ENCODE measurements at places on chromosomes 6 and 20.

DNA sequence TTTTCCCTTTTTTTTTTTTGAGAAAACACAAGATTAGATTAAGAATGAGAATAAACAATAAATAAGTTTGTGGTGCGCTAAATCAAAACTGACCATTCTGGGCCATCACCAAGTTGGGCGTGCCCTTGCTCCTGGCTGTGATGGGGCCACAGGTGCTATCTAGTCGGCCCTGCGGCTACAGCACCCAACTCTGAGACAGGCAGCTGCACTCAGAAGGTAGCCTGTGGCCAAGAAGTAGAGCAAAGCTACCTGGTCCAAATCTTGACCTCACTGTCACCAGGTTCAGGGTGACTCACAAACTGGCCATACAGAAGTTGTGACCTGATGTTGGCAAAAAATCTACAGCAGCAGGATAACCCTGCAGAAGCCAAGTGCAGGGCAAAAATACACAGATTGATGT is 3.4 kb downstream of the TXNDC5 start:
- DNase-seq = no peak

DNA sequence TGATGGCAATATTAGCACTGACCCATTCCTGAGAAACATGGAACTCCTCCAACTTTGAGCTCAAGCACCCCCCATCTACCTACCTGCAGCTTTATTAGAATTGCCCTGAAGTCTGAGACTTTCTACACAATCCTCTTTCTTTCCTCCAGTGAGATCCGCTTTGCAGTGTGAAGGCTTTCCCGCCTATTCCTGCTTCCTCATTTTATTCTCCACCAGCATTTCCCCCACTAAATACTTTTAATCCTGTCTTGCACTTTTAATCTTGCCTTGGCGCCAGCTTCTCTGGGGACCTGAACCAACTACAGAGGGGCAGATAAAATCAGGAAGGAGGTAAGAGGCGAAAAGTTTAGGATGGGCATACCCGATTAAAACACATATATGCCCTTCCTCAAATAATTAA is 178.1 kb upstream of the PRDM1 start:
- DNase-seq = no peak

DNA sequence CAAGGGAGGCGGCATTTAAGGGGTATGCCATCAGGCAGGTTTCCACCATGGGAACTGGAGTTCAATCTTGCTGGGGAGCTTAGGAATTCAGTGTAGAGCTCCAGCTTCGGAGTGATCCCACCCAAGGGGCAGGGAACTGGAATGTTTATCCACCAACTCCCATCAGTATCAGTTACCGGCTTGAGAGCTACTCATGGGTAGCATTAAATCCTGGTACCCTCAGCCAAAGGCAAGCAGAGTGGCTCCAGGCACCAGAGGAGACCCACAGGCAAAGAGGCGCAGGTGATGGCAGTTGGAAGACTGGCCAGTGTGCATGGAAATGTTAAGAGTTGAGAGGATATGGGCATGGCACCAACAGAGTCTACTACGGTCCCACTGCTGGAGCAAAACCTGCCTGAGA is 14.1 kb downstream of the EDEM2 start:
- DNase-seq = no peak

DNA sequence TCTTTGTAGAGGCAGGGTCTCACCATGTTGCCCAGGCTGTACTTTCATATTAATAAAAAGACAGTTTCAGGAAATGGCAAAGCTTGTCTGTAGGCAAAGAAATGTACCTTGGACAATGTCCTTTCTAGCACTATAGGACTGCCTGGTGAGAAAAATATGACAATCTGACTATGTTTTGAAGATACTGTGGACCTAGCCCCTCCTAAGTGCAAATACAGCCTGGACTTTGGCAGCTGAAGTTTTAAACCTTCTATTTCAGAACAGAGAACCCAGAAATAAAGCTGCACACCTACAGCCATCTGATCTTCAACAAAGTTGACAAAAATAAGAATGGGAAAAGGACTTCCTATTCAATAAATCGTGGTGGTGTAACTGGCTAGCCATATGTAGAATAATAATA is 18.9 kb upstream of the IL17A start:
- no peak for DNase-seq
